CD4-positive, alpha-beta T cell (primary cell): ENCODE measurements at places on chromosomes 7 and 10. TPM values are rescaled to one million over a fixed set of nuclear protein-coding genes. Genes with fewer than 3 reads are reported as not detected.
A peak's percentile ranks its signal among the peaks of the same experiment; 100 is the strongest.

Gene ZNF804B
- not detected for total RNA-seq

Gene TASOR2
- 50.0 TPM for total RNA-seq

Gene IQUB
- total RNA-seq: not detected

Gene TMEM243
- 158 TPM for total RNA-seq

GRCh38 chr10:100479037-100479436 is 16.2 kb downstream of the WNT8B start:
- no peak for DNase-seq

DNA sequence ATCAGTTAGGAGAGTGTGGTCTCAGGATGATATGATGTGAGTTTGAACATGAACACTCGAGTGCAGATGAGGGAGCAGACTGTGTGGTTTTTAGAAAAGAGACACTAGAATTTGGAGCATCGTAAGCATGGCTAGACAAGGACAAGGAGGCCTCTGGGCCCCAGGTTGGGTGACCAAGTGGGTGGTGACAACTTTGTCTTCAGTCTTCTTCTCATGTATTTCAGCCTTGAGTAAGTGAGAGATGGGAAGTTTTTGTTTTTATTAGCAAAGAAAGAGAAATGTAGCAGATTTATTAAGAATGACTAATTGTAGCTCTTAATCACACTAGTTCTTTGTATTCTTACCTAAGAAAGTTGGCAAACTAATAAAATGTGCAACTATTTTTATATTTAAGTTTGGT is 16.3 kb downstream of the TES start:
- no peak for DNase-seq

DNA sequence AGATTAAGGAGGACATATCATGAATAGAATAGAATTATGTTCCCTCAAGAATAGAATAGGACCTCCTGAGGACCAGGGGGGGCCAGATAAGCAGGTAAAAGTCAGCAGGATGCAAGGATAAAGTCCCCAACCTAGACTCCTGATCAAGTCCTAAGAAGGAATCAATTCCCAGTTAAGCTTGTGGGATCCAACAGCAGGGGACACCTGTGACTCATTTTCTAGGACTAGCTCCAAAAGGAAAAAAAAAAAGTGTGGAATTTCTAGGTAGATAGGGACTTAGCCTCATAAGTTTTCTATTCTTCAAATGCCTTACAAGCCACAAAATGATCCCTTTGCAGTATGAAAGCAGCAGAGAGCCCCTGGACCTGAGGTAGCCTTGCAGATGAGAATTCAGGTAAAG is 336.2 kb downstream of the WDR11 start:
- DNase-seq: no peak

DNA sequence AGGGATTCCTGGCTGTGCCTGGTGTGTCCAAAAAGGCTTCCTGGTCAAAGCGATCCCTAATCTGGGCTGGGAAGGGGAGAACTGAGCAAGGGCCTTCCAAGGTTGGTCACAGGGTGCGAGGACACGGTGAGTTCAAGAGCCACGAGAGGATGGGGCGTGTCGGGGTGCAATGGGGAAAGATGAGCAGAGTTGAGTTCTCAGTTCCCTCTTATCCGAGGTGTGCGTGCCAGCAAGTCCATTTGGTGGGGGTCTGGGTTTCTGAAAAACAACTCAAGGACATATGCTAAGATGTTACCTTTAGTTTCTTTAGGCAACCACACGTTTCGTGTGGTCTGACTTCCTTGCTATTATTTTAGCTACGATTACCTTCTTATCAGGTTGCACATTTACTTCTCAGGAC is 1.3 kb downstream of the ZNF775 start:
- no peak for DNase-seq

DNA sequence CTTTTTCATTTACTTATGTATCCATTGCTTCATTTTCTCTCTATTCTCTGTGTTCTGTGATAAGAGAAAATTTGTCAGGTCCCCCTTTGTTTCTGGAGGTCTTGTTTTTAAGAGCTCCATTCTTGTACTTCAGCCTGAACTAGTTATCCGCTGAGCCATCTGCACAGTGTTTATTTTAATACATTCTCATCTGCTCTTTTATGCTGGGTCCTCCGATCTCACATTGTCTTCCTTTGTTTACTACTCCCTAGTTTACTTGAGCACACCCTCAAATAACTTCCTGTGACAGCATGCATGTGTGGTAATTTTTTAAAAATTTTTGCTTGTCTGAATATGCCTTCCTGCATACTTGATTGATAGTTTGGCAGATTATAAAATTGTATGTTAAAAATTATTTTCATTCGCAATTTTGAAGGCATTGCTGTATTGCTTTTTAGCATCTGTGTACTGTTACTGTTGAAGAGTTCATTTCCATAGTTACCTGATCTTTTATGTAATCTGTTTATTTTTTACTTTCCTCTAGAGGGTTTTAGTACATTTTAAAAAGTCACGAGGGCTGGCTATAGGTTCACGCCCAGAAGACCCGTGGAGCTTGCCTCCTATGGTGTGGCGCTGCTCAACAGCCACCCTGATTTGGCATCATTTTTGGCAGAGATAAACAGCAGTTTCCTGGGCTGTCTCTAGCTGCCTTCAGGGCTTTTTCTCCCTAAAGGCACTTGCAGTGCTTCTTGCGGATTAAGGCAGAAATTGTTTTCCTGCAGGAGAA is 31.9 kb downstream of the RSBN1L start:
- DNase-seq: no peak

DNA sequence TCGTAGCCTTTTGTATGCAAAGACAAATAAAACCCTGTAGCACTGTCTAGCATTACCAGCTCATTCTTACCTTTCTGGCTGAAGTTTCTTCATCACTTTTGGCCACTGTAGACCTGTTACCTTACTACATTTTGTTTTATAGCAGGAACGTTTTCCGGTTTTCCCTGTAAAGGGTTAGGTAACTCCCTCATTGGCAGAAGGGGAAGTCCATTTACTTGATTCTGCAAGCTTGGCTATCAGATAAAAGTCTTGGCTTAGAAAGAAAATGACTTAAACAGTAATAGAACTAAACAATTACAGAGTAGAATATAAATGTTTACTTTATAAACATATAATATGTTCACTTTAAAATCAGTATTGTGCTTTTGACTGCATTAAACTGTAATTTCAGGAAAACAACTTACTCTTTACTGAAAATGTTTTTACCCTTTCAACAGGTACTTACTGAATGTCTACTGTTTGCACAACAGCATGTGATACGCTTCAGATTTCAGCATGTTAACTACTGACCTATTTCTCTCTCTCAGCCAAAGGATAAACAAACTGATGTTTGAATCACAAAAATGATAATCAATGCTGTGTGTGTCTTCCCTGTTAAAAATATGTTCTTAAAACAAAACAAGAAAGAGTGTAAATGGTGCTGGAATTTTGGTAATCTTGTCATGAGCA is 67.1 kb downstream of the OTUD1 start:
- no peak for DNase-seq

DNA sequence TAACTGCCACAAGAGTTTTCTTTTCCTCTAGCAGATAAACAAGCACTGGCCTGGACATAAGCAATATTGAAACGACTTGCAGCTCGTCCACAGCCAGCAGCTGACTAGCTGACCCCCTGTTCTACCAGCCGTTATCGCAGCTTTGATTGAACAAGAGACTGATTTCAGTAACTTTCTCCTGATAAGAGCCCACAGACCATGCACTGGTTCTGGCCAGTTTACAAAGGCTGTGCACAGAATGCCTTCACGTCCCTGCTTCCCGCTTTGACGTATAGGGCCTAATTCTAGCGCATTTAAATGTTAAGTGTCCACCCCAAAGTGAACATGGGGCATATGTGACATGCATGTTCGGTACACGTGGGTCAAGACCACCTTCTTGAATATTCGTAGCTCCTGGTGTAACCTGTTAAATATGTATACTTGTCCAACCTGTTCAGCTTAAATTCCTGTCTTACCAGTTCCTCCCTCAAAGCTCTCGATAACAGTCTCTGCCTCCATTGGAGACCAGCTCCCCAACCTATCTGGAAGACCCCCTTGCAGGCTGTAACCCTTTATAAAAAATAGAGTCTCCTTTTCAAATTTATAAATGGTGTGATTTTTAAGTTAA is 69.2 kb downstream of the LYZL1 start:
- DNase-seq: no peak

- no peak for DNase-seq
Measured at GRCh38 chr10:131180086-131180485, 131.4 kb downstream of the TCERG1L start.

- DNase-seq: no peak
Measured at GRCh38 chr7:144908943-144909556, 73.2 kb upstream of the TPK1 start.

- no peak for DNase-seq
Measured at GRCh38 chr10:122486406-122487080, 25.2 kb downstream of the HTRA1 start.

DNA sequence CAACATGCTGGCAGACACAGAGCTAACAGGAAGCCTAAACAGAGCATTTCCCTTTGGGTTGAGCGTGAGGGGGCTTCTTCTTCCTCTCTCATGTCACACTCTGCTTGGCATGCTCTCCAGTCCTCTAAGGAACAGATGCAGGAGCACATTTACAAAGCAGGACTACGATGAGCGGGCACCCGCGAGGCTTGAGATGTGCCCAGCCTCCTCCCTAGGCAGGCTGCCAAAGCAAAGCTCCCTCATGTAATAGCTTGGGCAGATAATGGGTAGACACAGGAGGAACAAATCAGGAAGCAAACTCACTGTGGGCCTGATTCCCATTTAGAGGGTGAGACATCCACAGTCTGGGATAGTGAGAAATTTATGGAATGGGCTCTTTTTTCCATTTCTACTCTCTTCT is 519.1 kb downstream of the NRG3 start:
- DNase-seq: no peak

DNA sequence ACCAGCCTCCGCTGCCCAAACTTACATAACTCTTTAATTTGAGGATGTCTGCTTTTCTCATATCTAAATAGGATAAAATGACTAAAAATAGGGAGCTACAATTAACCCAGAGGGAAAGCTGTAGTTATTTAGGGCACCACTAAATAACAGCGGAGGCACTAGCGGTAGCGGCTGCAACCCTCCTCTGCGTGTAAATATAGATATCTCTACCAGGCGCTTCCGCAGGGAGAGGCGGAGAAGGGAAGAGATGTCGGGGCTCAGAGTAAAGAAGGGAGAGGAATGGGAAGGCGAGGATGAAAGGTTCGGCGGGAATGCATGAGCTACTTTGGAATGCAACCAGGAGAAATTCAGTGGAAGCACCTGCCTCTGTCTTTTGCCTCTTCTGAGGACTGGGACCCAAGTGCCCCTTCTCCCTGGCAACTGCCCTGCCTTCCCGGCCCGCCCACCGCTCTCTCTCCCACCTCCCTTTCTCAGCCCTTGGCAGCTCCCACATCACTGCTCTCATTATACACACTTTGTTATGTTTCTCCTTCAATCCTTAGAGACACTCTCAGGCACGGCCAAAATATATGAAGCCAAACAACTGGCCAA is 698.3 kb downstream of the PARD3 start:
- no peak for DNase-seq

GRCh38 chr10:30373596-30374327 is 24.7 kb upstream of the MTPAP start:
- DNase-seq: no peak

DNA sequence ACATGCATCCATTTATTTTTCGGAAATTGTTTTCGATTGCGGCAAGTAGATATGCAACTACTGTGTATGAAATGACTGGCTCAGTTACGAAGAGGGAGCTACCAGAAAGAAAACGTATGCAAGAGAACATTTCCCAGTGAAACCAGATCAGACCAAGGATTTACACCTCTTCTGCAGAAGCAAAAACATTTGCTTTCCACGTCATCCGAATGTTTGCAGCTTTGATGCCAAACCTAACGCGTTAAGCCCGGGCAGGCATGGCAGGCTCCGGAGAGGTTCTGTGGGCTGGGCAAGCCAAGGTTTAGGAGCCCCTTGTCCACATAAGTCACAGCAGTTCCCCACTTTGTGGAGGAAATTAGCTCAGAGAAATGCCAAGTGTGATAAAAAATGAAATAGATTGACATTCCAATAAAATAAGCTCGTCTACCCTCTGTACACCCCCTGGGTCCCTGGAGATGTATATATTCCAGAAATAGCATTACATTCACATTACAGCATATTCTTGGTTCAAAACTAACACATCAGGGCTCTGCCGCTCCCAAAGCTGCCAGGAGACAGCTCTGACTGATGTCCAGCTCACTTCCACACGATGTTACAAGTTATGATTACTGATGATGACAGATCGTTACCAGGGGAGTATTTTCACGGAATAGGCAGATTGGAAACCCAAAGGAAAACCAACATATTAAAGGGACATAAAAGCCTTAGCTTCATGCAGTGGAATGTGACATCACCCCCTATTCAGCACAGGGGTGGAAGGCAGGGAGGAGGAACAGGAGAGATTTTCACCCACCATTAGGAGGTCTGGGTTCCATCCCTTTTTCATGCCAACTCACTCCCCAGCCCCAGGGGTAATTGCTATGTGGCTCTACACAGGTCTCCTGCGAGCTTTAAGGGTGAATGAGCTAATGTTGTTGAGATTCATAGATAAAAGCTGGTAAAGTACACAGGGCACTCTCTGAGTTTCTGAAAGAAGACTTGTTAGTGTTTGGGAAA is 81.5 kb downstream of the LYZL1 start:
- no peak for DNase-seq

DNA sequence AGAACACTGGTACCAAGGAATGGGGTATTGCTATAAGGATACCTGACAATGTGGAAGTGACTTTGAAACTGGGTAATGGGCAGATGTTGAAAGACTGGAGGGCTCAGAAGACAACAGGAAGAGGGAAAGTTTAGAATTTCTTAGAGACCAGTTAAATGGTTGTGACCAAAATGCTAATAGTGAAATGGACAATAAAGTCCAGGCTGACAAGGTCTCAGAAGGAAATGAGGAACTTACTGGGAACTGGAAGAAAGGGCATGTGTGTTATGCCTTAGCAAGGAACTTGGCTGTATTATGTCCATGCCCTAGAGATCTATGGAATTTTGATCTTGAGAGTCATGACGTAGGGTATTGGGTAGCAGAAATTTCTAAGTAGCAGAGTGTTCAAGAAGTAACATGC is 38.0 kb downstream of the FAM149B1 start:
- DNase-seq: no peak

GRCh38 chr7:100171840-100172239 is 3.4 kb upstream of the GAL3ST4 start:
- no peak for DNase-seq

- no peak for DNase-seq
Measured at GRCh38 chr10:30495687-30496086, 61.7 kb downstream of the MAP3K8 start.

DNA sequence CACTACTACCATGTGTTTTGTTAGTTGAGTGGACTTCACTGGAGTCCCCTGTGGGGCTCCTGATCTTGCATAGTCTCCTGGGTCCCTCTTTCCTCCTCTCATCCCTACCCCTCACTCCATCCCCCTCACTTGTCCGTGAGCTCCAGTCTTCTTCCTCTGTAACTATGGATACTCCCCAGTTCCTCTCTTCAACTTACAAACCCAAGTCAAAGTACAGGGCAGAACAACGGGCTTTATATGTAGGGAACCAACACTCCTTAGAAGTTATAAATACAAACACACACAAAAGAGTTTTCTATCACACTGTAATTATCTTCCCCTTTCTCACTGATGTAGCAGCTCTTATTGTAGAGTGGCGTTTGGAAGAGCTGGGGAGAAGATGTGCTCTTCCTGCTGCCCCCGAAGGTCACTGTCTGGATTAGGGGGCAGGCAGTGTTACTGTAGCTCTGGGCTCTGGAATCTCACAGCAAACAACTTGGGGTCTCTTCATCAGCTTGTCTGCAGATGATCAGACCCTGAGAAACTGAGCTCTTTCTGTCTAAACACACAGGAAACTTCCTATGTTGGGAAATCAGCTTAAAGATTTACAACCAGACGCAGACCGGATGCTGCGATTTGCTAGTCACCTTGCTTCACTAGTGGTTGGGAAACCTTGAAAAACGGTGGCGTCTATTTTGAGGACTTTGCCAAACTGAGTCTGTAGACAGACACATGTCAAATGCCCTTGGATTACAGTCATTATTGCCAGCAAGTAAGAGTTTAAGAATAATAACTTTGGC is 13.6 kb downstream of the SNX10 start:
- DNase-seq: peak; percentile 64
